ENCODE measurements at places on chromosomes 16 and 17.
A peak's percentile ranks its signal among the peaks of the same experiment; 100 is the strongest.

GRCh38 chr16:54171626-54172537, 114.7 kb downstream of the IRX3 start:
- DNase-seq: no peak

DNA sequence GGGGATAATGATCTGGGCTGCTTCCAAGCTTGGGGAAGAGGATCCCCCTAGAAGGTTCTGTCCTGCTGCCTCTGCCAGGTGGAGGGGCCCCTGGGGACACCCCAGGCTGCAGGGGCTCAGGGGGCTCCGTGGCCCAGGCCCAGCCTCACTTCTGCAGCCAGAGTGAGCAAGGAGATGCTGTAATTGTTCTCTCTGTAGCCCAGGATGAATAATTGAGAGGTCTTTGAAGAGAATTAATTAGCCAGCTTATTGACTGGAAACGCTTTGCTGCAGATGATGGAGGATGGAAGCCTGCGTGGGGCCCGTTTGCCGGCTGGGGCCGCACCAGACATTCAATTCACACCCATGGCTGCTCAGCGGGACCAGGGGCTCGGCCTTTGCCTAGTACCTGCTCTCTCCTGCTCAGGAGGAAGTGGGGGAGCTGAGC, 38.5 kb downstream of the TMEM235 start:
- no peak for DNase-seq

DNA sequence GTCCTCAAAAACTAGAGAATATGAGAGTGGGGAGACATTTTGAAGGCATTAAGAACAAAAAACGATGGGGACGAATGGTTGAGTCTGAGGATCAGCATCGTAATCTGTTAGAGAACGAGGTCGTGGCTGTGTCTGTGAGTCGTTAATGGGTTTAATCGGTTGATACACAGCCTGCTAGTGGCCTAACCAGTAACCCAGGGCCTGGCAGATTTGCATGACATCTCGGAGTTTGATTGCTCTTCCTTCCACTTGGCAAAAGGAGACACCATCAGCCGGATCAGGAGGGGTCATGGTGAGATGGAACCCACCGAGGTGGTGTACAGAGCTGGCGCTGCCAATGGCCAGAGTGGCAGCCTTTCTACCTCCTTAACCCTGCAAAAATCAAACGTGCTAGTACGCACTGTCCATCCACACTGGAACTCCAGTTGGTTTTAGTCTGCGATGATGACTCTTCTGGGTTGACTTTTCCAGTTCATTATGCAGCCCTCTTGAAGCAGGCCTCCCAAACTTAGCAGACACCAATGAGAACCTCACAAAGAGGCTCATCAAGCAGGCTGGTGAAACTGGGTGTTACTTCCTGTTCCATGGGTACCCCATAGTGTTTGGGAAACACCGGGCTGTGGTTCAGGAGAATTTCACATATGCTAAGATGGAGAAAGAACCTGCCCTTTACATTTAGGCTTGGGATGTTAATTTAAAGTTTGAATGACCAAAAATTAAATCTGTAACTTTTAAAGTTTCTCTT, 4.1 kb downstream of the HS3ST3B1 start:
- DNase-seq: no peak

DNA sequence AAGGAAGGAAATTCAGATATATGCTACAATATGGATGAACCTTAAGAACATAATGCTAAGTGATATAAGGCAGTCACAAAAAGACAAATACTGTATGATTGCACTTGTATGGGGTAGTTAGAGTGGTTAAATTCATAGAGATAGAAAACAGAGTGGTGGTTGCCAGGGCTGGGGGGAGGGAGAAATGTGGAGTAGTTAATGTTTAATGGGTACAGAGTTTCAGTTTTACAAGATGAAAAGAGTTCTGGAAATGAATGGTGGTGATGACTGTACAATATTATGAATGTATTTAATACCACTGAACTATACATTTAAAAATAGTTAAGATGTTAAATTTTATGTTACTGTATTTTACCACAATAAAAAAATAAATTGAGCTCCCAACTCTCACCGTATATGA, 157.9 kb downstream of the TOX3 start:
- DNase-seq: no peak

GRCh38 chr17:44979426-44979995, 11.4 kb upstream of the C1QL1 start:
- no peak for DNase-seq

GRCh38 chr17:63405741-63406261, 40.3 kb downstream of the CYB561 start:
- DNase-seq: no peak

GRCh38 chr17:45018514-45018847, 33.0 kb downstream of the DCAKD start:
- DNase-seq: no peak

- DNase-seq: no peak
Measured at GRCh38 chr16:19882186-19882585, 2.5 kb downstream of the GPRC5B start.

DNA sequence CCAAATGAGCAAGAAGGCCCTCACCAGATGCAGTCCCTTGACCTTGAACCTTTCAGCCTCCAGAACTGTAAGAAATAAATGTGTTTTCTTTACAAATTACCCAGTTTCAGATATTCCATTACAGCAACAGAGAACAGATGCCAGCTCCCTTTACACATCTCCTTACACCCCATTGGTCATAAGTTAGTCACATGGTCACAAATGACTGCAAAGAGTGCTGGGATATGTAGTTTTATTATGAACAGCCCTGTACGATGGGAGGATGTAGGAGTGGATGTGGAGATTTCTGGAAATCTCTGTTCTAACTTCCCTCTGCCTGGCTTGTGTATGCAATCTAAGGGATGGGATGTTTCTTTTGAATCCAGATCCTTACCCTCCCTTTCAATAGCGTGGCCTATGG, 13.3 kb upstream of the RPL38 start:
- DNase-seq: no peak

- DNase-seq: no peak
Measured at GRCh38 chr16:18055411-18055916, 281.1 kb downstream of the NPIPA8 start.

DNA sequence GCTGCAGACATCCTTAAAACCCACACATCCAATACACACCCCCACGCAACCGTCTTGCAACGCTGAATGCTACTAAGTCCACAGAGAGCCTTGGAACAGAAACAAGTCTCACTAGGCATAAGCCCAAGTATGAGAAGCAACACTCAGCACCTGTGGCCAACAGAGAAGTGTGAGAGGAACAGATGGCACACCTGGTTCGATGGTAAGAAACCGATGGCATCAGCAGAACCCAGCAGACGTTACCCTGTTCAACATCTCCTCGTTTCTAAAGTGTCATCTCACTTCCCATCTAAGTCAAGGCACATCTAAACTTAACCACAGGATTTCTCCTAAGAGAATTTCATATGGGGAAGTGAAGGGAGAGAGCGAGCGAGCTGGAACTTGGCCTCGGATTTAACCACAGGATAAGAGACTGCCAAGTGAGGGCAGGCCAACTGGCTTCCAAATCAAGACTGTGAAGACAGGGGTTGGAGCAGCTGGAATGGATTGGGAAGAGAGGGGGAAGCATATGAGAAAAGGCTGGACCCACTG, 41.0 kb downstream of the NXPH3 start:
- no peak for DNase-seq

GRCh38 chr17:42565523-42566214, 1.2 kb upstream of the MLX start:
- no peak for DNase-seq

DNA sequence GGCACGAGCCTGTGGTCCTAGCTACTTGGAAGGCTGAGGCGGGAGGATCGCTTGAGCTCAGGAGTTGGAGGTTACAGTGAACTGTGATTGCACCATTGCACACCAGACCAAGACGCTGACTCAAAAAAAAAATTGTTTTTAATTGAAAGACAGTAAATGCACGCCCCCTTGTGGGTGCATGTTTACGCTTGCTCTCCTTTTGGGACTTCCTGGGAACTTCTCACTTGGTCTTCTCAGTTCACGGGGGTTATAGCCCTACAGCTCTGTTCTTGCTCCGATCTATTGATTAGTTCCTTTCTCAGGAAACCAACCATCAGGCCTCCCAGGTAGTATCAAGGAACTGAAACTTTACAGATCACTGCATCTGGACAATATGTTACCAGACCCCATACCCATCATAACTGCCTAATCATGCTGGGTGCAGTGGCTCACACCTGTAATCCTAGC, 14.2 kb upstream of the RIPOR1 start:
- DNase-seq: peak; percentile 89

- peak; percentile 94 for DNase-seq
Measured at GRCh38 chr17:77127735-77128361, 12.9 kb upstream of the SEC14L1 start.

DNA sequence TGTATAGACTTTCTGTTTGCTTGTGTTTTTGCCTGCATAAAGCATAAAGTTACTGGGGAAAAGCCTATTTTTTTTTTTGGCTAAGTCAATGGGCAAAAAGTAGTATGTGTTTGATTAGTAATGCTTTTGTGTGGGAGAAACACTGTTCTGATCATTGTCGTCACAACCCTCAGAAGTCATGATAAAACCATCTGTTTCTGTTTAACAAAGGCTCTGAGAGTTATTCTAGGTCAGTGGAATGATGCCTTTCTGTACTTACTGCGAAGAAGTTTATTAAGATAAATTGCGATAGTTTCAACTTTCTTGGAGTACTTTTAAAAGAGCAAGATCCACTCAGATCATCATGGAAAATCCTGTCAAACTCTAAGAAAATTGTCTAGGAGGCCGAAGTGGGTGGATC, 80.9 kb downstream of the PRKCA start:
- no peak for DNase-seq

DNA sequence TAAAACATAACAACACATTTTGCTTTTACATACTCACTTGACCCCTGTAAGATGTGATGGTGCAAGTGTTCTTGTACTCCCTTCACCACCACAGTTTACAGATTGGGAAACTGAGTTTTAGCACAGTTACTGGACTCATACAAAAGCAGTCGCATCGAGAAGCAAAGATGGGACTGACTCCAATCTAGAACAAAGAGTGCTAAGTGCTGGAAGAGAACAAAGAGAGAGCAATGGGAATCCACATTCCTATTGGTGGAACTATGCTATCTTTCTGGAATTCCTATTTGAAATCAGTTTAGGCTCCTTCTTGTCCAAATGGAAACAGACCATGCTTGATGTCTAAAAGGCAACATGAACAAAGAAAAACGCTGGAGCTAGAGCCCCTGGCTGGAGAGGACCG, 9.1 kb downstream of the TOM1L2 start:
- DNase-seq: no peak

DNA sequence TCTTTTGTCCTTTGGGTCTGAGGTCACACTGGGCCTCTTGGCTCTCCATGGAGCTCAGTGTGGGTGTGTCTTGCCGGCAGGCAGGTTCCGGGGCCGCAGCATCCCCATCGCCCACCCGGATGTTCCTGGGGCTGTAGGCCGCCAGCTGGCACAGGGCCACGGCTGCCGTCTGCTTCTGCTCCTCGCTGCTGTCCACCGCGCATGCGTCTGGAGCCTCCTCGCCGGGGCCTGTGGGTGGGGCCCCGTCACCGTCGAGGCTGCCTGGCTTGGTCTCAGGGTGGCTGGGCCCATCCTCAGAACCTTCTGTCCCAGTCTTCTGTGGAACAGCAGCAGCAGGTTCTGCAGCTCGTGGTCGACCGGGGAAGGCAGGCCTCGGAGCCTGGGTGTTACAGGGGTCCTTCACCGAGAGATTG, 9.6 kb downstream of the ZNF750 start:
- DNase-seq: no peak

GRCh38 chr16:23863511-23864422, 28.0 kb downstream of the PRKCB start:
- DNase-seq: peak; percentile 64

Measured in activated CD8-positive, alpha-beta memory T cell treated with anti-CD3 and anti-CD28 coated beads, Interleukin-2, amount 10 ng/mL, durations not matched to agents 7 days and 5 days (primary cell).